ENCODE measurements at places on chromosomes 16 and 17.

DNA sequence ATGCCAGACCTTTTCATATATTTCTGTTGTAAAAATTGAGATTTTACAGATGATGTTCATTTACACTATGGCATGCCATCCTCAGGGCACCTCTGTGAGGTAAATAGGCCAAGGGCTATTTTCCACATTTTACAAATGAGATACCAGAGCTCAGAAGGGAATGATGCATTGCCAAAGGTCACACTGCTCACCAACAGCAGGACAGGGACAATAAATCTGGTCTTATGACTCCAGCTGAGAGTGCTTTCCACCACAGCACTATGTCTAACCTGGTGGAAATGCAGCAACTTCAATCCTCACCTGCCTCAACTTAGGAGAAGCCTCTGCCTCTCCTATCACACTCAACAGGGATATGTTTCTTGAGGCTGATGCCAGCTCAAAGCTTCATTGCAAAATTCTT is 40.6 kb downstream of the GRIN2A start:
- no peak for DNase-seq

GRCh38 chr17:38978180-38978579 is 11.0 kb upstream of the FBXO47 start:
- DNase-seq, result no peak

GRCh38 chr17:4394208-4395110 is 28.0 kb upstream of the UBE2G1 start:
- DNase-seq, result no peak

DNA sequence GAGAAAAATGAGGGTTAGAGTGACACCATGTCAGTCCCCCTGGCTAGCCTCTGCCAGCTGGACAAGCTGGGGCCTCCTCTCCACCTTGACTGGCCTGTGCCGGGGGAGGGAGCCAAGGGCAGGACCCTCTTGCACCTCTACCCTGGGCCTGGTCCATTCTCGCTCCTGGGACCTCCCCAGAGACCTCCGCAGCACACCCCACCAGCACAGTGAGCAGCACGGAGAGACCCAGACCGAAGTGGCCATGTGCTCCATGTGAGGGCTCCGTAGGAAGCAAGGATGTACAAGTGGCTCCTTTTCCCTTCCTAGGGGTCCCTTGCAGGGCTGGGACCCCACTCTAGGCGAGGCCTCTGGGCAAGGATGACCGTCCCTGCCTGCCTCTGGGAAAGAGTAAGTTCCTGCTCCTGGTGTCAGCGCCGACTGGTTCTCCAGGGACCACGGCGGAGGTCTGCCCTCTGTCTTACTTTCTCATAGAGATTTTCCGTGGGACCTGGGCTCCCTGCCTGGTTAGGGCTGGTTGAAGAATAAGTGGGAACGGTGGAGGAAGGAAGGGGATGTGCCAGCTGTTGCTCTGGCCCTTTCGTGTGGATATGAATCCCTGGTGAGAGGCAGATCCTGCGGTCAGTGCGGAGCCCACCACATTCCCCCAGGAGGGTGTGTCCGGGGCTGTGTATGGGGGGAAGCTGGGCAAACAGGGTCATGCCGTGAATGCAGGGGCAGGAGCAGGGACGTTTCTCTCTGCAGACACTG is 124.2 kb downstream of the METRNL start:
- peak; percentile 48 for DNase-seq

DNA sequence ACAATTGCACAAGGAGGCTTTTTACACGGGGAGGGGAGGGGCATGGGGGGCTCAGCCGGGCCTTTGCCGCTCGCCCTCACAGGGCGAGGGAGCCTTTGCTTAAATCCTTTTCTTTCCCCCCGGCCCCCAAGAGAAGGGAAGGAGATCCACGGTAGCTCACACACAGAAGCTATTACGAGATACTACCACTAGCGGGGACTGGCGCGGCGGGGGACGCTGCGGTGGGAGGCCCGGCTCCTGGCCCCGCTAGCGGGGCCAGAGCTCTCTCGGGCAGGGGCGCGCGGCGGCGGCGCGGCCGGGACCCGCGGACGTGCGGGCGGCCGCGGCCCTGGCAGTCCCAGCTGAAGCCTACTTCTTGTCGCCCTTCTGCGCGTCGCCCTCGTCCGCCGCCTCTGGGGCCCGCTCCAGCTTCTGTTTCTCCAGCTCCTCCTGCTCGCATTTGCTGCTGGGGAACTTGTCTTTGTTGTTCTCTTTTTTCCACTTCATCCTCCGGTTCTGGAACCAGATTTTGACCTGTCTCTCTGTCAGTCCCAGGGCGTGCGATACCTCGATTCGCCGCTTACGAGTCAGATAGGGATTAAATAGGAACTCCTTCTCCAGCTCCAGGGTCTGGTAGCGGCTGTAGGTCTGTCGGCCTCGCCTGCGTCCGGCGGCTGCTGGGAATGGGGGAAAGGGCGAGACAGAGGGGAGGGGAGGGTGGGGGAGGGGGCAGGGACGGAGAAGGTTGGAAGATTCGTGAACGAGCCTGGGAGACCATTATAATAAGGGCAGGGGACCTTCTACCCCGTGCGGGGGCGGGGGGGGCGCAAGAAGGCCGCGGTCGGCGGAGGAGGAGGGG is 2.0 kb downstream of the HOXB8 start:
- no peak for DNase-seq

DNA sequence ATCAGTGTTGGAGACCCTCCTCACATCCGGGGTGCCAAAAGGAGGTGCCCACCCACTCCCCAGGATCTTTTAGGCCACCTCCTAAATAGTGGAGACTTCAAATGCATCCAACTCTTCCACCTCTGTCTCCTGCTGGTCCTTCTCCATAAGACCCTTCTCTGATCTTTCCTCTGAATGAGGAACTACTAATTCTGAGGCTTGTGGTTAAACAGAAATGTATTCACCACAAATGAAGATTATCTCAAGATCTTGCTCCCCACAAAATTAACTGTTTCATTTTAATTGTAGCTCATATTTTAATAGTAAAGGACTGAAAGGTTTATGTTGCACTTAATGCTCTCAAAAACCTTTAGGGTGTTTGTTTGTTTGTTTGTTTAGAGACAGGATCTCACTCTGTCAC is 34.1 kb downstream of the TLE7 start:
- no peak for DNase-seq

GRCh38 chr16:68448360-68448970 is at the start of gene SMPD3:
SMPD3 (minus strand) TSS chr16:68448508; CDS start chr16:68372181, 76,327 bp downstream.
- peak; percentile 97 for DNase-seq

DNA sequence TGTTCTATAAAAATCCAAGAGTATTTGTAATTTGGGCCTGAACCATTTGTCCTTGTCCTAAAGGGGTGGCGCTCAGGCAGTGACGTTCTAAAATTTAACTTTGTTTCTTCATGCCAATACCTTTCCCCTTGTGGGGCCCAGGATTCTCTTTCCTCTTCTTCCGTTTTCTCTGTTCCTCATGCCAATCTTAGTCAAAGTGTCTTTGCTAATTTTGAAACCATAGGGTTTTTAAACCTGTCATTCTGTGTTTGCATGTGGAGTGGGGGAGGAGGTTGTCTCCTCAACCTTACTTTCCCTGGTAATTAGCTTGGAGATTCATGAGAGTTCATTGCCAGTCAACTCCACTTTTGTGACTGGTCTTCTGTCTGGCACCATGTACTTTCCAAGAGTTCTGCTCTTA is 337.1 kb downstream of the MAF start:
- no peak for DNase-seq

Measured in fibroblast of gingiva (primary cell).